ENCODE measurements at places on chromosomes 3 and 15.

DNA sequence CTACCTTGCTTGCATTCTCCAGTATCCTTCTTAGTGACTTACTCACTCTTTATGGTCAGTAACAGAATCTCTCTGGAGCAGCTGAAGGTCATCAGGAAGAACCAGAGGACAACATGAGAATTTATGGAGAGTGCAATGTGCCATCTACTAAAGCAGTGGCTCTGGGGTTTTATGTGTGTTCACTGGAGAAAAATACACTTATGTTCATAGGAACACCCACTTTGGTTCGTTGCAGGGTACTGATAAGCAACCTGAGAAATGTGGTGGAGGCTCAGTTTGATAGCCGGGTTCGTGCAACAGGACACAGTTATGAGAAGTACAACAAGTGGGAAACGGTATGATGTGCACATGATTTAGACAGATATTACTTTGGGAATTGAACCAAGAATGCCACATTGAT lies 12.8 kb downstream of the CPB1 start:
- DNase-seq: no peak

- DNase-seq: no peak
Observed at GRCh38 chr15:36773698-36774097, 194.3 kb downstream of the CDIN1 start.

GRCh38 chr3:98770261-98771039 lies 7.3 kb downstream of the ST3GAL6 start:
- no peak for DNase-seq

DNA sequence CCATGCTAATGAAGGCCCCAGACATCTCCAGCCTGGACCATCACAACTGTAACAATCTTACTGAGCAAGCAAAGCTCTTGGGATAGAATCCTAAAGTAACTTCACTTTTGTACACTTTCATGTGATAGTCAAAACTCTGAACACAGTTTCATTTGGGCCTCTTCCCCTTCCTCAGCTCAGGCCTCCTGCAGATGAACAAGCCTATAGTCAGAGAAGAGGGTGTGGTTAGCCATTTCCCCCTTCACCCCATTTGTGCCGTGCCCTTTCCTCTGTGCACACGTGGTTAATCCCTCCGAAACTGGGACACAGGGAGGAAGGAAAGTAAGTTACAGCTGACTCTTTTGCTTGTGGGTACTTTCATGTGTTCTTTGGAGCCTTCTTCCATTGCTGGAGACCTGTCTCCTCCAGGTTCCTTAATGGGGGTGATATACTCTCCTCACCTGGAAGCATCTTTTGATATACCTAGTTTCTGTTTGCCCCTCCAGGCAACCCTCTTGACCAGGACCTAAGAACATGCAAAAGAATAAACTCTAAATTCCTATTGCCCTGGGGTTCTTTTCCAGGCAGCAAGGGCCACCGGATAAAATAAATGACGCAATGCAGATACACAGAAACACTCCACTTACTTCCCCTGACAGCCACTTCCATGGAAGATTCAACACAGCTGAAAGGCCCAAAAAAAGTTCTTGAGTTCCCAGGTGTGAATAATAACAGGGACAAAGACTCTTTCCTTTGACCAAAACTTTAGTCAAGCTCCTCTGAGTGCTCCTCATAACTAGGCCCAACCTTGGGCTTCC lies 29.6 kb upstream of the CSTA start:
- no peak for DNase-seq

DNA sequence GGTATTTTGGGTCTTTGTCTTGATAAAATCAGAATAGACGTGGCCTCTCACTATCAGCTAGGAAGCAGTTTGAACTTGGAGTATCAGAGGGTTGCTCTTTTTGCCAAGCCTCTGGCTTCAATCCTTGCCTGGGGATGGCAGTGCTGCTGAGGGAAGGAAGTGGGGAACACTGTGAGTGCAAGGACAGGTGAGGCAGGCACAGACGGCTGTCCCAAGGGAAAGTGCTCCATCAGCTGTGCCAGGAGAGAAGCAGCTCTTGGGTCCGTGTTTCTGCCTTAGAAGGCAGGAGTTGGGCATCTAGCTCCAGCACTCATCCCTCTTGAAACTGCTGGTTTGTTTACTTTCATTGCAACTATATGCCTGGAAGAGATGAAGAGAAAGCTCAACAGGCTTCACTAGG lies 33.2 kb downstream of the PML start:
- DNase-seq: peak; percentile 2

GRCh38 chr15:52241489-52241888 lies 50.3 kb upstream of the GNB5 start:
- no peak for DNase-seq

DNA sequence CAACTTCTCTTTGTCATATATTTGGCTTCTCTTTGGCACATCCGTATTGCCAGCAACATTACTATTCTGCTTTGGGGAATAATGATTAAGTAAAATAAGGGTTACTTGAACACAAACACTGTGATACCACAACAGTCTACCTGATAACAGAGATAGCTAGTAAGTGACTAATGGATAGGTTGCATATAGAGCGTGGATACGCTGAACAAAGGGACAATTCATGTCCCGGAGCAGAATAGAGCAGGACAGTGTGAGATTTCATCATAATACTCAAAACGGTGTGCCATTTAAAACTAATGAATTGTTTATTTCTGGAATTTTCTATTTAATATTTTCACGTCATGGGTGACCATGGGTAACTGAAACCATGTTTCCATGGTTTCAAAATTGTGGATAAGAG lies 54.1 kb downstream of the SCN5A start:
- DNase-seq: no peak

- peak; percentile 90 for DNase-seq
Observed at GRCh38 chr3:197854596-197855343, 63.7 kb downstream of the LRCH3 start.

DNA sequence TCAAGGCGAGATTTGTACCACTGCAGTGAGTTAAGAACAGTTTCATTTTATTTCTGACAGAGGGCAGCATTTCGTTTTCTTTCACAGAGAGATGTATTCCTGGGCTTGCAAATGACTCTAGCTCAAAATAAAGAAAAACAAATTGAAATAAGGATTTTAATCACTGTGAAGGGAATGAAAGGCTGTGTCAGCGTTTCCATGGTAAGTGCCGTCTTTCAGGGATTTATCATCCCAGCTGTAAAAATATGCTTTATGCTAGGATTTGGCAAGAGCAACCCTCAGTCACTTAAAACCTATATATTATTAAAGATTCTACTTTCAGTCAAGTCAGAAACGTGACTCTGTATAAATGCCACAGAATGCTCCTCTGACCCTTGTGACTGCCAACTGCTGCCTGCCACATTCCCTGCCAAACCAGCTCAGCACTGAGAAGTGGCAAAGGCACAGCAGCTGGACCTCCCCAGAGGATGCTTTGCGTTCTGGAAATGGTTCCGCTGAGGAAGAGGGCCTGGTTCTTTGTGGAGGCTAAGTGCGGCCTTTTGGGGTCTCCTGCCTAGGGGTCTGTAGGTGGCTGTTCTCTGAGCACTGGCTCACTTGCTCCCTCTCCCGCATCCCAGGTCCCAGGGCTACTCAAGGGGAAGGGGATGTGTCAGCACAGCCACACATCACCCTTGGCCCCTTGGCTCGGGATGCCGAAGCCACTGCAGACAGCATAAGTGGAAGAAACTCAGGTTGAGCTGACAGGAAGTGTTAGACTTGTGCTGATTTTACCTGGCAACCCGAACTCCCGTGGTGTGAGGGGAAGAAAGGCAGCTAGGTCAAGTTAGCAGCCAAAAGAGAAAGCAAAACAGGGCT lies 56.6 kb upstream of the POMGNT2 start:
- DNase-seq: peak; percentile 21

DNA sequence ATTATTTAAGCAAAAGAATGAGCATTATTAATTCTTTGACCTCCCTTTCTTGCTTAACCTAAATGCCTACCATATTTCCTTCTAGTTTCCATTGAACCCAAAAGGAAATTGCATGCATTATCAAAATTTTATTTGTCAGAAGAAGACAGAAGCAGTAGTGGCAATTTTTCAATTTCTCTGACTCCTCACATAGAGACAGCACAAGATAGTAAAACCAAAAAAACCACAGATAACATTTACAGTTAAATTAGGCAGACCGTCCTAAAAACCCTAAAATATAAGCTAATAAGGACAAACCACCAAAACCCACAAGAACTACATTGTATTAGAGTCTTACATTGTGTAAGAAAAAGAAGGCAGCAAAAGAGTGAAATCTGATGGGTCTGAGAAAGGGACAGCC lies 27.1 kb downstream of the GOLGB1 start:
- DNase-seq: no peak

DNA sequence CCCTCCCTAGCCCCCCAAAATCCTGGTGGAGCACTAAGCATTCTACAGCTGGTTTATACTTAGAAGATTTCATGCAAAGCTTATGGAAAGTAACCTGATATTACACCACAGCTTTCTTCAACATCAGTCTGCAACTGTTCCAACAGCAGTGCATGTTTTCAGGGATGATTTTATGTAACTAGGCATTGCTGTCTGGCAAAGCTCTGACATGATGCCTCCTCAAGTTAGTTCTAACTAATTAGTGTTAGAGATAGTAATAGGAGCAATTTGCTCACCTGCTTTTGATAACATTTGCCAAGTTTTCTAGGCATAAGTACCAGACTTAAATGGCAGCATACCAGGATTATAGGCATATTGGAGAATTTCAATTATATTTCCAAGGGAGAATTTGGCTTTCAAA lies 330.3 kb upstream of the SGO1 start:
- DNase-seq: no peak

- DNase-seq: no peak
Observed at GRCh38 chr3:47247131-47248064, 35.2 kb downstream of the KIF9 start.

DNA sequence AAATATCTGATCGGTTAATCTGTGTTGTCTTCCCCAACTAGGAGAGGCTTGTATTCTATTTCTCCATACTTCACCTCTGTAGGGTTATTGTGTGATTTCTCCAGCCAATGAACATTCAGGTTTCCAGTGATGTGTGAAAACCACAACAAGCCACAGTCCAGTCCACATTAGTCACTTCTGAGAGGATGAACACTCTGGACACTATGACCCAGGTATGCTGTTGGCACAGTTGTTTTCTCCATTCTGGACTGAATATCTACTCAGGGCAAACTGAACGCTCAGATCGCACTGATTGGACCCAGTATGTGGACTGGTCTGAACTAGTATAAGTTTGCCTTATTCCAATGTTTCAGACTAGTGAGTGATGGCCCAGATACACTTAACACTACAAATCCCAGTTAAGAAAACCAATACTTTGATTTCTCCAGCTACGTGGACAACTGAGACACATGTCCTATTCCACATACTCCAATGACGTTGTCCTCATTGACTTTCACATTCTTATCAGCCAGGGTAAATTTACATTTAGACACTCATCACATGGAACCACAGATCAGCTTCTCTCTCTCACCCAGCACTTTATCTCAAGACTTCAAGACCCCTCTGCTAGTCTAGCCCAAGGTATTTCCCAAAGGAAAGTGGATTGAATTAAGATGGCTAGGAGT lies 587.4 kb upstream of the SGO1 start:
- no peak for DNase-seq

DNA sequence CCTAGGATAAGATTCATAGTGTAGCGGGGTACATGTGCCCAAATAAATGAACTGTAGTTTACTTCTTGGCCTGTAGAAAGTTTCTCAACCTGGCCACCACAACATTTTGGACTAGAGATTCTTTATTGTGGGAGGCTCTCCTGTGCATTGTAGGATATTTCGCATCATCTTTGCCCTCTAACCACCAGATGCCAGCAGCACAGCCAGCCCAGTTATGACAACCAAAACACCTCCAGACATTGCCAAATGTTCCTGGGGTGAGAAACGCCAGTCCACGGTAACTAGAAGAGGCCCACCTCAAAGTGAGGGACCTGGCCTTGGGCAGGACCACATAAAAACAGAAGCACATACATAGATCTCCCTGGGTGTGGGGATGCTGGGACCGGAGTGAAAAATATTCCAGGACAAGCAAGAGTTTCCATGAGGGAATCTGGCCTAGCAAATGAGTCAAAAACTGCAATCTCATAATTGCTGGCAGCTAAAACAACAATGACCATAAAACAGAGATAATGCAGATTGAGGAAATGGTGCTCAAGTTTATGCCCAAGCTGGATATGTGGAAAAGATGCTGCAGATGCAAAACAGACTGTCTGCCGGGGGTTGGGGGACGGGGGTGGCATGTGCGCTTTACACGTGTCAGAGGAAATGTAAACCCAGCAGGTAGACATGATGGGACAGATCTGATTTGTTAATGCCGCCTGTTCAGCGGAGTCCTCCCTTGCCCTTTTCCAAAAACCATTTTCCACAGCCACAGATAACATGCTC lies 39.7 kb downstream of the ARHGEF3 start:
- DNase-seq: no peak

DNA sequence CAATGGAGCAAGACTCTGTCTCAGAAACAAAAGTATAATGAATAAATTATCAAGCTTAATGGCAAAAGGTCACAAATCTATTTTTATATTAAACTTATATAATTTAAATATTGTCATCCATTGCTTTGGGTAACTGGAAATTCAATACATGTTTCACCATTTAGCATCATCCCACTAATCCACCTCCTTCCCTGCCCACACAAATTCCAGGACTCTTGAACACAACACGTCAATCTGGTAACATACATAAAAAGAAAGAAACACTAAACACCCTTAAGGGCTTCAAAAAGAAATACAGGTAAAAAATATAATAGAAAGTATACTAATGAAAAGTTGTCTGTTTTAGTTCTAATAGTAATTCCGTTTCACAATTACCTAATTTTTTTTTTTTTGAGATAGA lies 149.4 kb downstream of the STAG1 start:
- DNase-seq: no peak

- DNase-seq: no peak
Observed at GRCh38 chr3:166367947-166368533, 530.8 kb upstream of the BCHE start.

DNA sequence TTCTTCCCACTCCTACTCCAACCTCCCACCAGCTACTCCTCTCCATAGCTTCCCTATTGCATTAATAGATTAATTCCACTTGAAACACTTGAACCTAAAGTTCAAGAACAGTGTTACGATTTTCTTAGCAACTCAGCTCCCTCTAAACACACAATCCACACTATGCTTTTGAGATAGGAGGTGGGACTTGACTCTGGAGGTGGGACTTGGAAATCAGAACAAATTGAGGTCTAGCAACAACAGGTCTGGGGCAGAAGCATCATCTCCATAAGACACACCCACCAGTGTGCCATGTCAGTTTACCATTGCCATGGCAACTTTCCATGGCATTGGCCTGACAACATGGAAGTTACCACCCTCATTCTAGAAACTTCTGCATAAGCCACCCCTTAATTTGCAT lies 336.5 kb upstream of the ALCAM start:
- DNase-seq: no peak

DNA sequence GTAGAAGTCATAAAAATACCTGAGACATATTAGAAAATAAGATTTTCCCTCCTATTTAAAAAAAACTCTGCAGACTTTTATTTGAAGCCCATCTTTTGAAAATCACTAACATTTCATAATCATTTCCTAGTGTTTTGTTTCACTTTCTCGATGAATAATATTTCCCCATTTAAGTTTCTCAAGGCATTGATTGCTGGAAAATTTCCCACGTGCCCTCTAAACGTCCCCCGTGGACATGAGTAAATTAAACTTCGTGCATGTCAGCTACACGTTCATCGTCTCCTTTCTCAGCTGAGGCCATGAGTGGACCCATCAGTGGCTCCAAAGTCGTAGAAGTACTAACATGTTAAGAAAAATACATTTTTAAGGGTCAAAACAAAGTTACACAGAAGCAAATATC lies 2.0 kb upstream of the TM2D3 start:
- DNase-seq: no peak
